ENCODE measurements at places on chromosomes 5 and 9. TPM values are rescaled to one million over a fixed set of nuclear protein-coding genes. Genes with fewer than 3 reads are reported as not detected.

GRCh38 chr5:72673623-72674022 is 142.8 kb upstream of the TNPO1 start:
- no peak for DNase-seq

TAF1L gene
- not detected for total RNA-seq

GRCh38 chr5:147410496-147411358 is 99.1 kb downstream of the DPYSL3 start:
- no peak for DNase-seq

ABITRAM gene
- total RNA-seq = 5.2 TPM

- DNase-seq = no peak
Observed at GRCh38 chr5:172705576-172706084, 64.6 kb downstream of the NEURL1B start.

- peak; percentile 23 for DNase-seq
Observed at GRCh38 chr5:73039082-73039481, 81.3 kb upstream of the TMEM171 start.

GRCh38 chr5:67414712-67415111 is 218.1 kb upstream of the CD180 start:
- no peak for DNase-seq

- DNase-seq = no peak
Observed at GRCh38 chr5:1118231-1118698, 6.4 kb upstream of the SLC12A7 start.

SLC23A1 gene
- not detected for total RNA-seq

SMIM33 gene
- not detected for total RNA-seq

- no peak for DNase-seq
Observed at GRCh38 chr9:3014178-3014577, 170.3 kb upstream of the PUM3 start.

DNA sequence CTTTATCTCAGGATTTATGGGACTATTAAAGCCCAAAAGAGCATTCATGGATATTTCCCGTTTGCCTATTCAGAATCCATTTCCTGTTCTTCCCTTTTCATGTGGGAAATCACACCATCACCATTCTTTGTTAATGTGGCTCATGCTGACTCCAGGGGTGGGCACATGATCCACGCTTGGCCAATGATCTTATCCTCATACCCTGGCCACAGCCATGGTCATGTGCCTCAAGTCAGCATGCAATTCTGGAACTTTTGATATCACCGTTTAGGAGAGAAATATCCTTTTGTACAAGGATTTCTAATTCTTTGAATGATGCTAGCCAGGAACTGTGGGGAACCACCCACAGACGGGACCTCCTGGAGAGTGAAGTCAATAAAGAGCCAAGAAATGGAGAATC is 272.2 kb downstream of the PRELID2 start:
- DNase-seq = no peak

DNA sequence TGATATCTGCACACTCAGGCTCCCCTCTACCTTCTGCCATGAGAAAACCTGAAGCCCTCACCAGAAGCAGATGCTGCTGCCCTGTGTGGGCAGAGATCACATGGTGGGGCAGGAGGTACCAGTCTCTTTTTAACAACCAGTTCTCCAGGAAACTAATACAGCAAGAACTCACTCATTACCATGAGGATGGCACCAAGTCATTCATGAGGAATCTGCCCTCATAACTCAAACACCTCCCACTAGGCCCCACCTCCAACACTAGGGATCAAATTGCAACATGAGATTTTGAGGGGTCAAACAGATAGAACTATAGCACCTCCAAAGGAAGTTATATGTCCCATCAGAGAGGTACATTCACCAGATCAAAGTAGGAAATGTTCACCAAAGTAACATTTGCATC is 136.3 kb upstream of the SHB start:
- DNase-seq = no peak

DNA sequence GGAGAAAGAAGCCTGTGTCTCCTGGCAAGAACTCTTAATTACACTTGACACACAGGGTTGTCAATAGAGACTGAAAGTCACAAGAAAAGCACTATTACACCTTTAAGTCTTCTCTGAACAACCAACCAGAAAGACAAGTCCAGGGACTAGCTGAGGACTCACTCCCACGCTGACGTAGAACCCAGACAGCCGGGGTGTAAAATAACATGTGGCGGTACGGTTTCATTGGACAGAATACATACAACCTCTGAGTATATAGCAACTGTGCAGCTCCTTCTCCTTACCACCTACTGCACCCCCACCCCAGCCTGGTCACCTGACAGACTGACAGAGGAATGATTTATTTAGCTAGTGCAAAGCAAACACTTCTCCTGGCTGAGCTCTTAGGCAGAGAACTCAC is 103.4 kb upstream of the RASEF start:
- no peak for DNase-seq

GZMA gene
- not detected for total RNA-seq

DNA sequence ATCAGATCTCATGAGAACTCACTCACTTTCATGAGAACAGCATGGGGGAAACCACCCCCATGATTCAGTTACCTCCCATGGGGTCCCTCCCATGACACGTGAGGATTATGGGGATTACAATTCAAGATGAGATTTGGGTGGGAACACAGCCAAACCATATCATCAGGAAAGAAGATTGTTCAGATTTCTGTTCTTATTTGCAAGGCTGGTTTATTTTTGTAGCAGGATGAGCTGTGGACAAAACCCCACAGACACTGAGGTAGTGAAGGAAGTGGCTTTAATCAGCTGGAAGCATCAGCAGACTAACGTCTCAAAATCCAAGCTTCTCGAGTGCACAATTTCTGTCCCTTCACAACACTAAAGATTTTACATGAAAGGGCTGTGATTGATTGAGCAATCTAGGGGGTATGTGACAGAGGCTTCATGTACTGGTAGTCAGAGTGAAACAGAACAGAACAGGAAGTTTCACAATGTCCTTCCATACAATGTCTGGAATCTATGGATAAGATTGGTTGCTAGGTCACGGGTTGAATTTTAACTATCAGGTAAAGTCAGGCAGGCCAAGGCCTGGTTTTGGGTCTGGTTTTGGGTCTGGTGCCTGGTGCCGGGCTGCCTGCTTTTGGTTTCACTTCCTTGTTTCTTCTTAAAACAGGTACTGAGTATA is 91.3 kb upstream of the ZNF366 start:
- DNase-seq = no peak

DNA sequence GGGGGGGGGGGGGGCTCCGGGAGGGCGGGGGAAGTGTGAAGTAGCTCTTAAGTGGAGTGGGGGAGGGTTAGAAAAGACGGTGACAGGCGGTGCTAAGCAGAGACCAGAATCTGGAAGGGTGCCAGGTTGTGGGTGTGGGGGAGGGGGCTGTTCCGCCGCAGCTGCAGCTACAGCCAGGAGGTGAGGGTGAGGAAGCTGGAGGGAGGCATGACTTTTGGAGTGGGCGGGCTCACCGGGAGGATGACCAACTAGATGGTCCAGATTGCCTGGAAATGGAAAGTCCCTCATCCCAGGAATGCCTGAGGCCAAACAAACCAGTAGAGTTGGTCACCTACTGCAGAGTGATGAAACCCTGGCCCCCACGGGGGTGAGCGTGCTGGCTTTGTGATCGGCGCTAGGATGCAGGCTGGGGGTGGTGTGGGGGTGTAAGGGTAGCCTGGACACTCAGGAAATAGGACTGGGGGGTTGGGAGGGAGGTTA is 158.1 kb upstream of the SHB start:
- peak; percentile 84 for DNase-seq

- no peak for DNase-seq
Observed at GRCh38 chr5:55338810-55339243, 31.0 kb downstream of the MTREX start.

GRCh38 chr5:117813850-117814249 is 1174.5 kb downstream of the DTWD2 start:
- no peak for DNase-seq

LCN2 gene
- not detected for total RNA-seq

BARHL1 gene
- total RNA-seq = 0.07 TPM

DNA sequence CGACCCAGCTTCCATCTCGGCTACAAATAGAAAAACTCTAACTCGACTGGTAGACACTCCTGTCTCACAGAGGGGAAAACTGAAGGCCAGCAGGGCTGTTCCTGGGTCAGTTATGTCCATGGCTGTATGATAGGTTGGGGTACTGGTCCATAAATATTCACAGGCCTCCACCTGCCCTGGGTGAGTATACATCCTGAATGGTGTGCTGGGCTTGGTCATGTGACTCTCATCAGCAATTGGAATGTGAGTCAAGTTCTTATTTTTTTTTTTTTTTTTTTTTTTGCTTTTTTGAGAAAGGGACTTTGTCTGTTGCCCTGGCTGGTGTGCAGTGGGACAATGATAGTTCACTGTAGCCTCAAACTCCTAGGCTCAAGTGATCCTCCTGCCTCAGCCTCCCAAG is 58.3 kb upstream of the NEK6 start:
- DNase-seq = no peak

DNA sequence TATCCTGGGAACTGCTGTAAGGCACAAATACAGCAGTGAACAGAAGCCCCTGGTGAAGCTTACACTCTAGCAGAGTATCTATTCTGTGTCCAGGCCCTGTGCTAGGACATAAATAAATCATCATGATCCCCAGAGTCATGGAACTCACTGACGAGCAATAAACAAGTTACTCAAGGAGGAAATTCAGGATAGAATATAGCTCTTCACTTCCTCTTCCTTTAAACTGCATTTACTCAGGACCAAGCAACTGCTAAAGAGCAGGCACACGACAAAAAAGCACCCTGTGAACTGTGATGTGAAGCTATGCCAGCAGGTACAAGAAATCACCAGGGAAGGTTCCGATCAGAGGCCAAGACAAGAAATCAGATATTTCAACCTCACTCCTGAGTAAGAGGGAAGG is 47.8 kb upstream of the NR5A1 start:
- DNase-seq = no peak

DNA sequence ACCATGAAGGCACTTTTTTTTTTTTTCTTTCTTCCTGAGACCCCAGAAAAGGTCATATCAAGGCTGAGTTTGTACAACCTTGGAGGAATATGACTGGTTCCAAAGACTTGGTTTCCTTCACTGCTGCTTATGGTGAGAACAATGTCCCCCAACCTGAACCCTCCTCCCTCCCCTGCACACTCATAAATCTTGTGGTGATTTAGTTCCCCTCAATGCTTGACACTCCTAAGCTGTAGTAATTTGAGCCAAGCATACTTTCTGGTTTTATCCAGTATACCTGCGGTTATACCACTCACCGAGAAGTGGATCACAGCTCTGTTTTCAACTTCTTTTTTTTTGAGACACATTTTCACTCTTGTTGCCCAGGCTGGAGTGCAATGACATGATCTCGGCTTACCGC is 149.9 kb upstream of the KLF4 start:
- no peak for DNase-seq

- DNase-seq = no peak
Observed at GRCh38 chr5:19880458-19880857, 107.5 kb downstream of the CDH18 start.

- DNase-seq = peak; percentile 67
Observed at GRCh38 chr9:91033797-91034196, 232.2 kb downstream of the SYK start.

DNA sequence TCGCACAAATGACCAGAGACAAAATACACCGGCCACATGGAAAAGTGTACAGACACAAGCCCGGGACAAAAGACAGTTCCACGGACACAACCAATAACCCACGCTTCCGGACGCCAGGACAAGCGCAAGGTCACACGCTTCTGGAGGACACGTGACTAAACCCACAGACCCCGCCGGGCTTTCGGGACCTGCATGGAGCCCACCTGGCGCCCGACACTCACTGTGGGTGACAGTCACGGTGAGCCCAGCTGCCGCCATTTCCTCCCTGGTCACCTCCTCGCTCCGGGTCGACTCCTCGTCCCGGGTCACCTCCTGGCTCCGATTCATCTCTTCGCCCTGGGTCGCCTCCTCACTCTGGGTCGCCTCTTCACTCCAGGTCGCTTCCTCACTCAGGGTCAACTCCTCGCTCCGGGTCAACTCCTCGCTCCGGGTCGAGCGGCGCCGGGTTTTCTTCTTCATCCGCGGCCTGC is 470 bp downstream of the BAG1 start:
- DNase-seq = no peak

DNA sequence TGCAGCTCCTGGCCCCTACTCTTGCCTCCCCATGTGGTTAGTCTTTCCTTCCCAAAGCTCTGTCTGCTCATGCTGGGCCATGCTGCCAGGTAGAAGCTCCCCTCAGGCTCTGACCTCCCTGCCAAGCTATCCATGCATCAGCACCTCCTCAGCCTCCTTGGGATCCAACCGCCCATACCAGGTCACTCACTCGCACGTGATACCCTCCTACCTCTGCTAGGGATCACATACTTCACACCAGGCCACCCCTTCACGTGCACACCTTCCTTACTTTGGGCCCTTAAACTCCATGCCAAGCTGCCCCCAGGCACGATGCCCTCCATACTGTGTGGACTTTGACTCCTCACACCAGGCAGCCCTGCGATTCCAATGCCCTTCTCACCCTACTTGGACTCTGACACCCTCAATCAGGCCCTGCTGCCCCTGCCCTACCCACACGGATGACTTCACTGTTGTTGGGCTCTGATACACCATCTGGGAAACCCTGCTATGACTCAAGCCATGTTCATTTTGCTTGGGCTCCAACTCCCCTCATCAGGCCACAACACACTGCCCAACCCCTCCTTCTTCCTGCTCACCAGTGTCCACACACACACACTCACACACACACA is 34.1 kb downstream of the ZNF483 start:
- DNase-seq = no peak

CD180 gene
- not detected for total RNA-seq

All from H7 (cell line).